ENCODE measurements at places on chromosomes 4 and X.

DNA sequence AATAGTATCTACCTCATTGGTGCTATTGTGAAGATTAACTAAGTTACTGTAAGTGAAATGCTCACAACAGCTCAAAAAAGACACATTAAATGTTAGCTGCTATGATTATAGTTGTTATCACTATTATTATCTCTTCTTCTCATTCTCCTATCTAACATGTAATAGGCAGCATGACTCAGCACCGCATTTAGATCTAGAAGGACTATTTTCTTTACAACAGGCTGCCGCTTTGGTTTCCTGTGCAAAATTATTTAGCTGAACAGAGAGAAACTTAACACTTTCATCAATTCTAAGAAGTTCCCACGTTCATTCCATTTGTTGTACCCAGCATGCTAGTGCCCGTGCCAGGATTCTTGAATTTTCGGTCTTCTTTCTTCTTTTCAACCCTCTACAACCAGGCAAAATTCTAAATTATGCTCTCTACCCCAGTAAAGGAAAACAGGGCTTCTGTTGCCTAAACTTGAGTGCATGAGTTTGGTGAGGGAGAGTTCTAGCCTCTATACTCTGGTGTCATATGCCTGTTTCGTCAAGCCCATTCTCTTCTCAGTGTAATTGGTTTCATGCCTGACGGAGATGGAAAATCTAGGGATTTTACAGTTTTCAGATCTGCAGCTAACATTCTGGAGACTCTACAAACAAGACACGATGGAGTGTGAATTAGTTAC lies 378.9 kb downstream of the PPP1R2C start:
- DNase-seq, result no peak

GRCh38 chr4:187235456-187236170 lies 512.0 kb upstream of the FAT1 start:
- no peak for DNase-seq

GRCh38 chrX:63282077-63282476 lies 69.1 kb downstream of the SPIN4 start:
- DNase-seq, result no peak

GRCh38 chr4:62522273-62522672 lies 1322.1 kb downstream of the ADGRL3 start:
- no peak for DNase-seq

GRCh38 chr4:184932343-184932742 lies 85.9 kb upstream of the HELT start:
- DNase-seq, result no peak

DNA sequence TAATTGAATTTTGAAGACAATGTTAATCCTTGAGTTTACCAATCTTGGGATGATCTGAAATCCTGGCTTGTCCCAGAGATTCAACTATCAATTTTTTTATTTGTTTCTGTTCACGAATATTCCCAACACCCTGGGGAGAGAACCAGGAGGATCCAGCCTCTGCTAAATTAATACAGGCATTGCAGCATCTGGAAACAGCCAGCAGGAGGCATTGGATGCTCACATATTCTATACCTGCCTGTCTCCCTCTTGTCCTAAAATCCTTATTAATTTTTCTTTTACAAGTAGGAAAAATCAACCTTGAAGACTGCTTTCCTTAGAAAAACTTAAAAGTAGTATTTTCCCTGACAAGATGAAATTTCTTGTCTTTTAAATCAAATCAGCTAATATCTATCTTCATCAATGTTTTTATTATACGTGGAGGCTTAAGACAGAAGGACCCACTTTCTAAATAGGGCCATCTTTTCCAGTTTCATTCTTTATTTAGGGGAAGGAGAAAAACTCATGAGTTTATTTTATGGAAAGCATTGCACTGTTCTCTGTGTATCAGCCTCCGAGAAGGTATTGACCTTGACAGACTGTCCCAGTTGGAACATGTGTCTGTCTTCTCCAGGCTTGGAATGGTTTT lies 102.4 kb downstream of the CLNK start:
- no peak for DNase-seq

DNA sequence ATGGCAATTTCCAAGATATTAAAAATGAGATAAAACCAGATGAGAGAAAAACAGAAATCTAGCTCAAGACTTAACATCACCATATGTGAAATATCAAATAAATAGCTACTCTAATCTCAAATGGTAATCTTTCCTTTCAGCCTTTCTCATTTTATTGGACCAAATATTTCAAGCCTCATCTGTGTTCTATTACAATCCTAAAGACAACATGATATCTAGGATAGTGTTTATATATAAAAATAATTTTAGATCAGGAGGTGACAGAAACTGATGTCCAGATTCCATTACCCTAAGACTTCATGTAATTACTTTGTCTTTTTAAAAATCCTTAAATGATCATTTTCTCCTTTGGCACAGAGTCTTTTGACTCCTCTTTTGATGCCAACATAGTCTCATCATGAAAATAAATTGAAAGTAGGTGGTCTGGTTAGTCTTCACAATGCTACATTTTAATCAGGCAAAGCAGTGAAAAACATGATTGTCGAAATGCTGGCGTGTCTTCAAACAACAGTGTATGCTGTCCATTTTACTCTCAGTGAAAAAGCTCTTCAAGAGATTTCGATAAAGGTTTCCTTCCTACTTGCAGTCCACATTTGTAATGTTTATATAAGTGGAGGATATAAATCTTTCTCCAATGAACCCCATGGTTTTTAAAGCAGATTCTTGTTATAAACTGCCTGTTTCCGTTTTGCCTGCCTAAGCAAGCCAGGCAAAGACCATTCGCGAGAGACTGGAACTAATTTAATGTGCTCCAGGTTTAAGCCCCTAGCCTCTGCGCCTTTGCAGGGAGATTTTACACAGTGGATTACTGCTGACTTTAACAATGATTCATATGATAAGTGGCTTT lies 169.8 kb downstream of the SCFD2 start:
- DNase-seq, result no peak

DNA sequence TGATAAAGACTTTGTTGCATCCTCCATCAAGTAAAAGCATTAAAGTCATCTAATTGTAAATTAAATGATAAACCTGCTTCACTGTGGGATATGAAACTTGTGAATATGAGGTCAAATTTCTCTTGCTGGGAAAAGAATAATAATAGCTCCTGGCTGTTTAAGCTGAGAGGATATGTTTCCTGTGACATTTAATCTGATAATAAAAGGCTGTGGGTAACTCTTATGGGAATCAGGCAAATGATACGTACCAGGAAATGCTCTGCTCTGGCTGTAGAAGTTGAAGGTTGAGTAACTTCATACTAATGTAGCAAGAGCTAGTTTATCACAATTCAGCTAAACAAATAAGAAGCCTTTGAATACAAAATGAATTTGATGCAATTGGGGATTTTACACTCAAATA lies 574.6 kb downstream of the RAPGEF2 start:
- DNase-seq, result no peak

GRCh38 chr4:99352602-99353537 lies at the start of gene ADH1C:
Gene ADH1C, minus strand, starts transcription at chr4:99352746. Its CDS starts 71 bp downstream, at chr4:99352675.
- no peak for DNase-seq

- DNase-seq, result no peak
These were observed 3.2 kb upstream of the VGLL1 start for GRCh38 chrX:136528645-136529315.

GRCh38 chr4:117676153-117676552 lies 358.1 kb upstream of the NDST3 start:
- DNase-seq, result no peak

- DNase-seq, result no peak
These were observed 139.7 kb downstream of the PACRGL start for GRCh38 chr4:20839957-20840356.

DNA sequence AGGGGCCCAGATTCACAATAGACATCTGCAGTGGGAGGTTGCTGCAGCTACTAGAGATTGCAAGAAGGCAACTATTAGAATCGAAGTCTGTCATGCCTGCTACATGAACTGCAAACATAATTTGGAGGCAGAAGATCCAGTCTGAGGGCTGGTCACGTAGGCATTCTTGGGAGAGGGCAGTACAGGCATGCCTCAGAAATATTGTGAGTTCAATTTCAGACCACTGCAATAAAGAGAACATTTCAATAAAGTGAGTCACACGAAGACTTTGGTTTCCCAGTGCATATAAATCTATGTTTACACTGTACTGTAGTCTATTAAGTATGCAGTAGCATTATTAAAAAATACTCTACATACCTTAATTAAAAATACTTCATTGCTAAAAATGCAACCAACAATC lies 585.8 kb upstream of the FAT1 start:
- no peak for DNase-seq

DNA sequence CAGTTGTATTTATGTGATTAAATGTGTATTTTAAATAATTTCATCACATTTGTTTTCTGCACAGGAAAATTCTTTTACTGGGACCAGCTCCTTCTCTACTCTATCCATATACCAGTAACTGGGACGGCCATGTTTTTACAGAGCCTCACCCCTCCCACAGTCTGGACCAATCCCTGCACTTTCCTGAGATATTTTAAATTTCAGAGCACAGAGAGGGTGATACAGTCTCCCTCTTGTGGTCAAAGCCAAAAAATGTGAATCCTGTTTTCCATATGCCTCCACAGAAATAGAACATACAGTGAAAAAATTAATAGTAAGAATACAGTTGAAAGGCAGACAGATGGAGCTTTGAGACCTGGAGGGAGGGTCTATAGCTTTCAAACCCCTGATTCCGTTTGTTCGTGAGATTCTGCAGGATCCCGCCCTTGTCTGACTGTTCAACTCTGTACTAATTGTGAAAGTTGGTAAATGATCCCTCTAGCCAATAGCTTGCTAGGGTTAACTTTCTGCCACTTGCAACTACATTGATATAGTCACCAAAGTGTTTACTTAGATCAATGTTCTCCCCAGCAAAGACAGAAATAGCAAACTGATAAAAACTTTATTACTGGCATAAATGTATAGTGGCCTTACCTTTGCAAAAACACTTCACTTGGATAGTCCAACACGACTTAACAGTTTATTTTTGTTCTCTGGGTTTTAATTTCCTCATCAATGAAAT lies 172.2 kb downstream of the PPARGC1A start:
- DNase-seq, result no peak

GRCh38 chr4:41541687-41542094 lies 3.7 kb downstream of the LIMCH1 start:
- DNase-seq, result no peak

GRCh38 chrX:73206366-73206765 lies 8.3 kb downstream of the NAP1L2 start:
- DNase-seq, result no peak

- no peak for DNase-seq
These were observed 18.7 kb upstream of the PLCXD1 start for GRCh38 chrX:262381-262909.

DNA sequence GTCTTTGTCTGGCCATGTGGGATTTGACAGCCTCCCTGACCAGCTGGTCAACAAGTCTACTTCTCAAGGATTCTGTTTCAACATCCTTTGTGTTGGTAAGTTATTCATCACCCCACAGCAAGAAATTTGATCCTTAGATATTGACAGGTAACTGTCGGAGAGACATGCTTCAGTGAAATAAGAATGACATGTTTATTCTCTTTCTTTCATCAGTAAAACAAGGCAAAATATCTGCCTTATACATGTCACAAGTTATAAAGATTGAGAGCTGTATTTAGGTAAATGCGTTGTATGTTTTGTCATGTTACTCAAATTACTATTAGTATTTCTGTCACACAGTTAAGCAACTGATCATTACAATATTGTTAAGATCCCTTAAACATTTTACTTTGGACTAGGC lies 46.9 kb downstream of the SEPTIN11 start:
- no peak for DNase-seq

GRCh38 chr4:84277923-84278322 lies 221.2 kb downstream of the NKX6-1 start:
- no peak for DNase-seq

DNA sequence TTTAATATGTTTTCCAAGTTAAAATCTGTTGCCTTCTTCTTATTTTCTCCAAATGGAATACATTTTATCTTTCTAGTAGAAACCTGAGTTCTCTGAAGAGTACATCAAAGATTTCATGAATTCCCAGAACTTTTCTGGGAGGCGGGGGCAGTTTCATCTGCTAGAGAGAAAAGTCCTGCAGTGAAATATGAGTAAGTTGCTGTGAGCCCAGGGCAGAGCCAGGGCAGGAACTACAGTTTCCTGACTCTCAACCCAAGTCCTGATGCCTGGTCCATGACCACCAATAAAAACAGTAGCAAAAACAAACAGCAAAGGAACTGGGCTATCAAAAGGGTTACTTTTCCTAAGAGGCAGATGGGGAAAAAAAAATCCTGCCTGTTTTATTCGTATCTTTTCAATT lies 239.4 kb upstream of the CTSO start:
- no peak for DNase-seq

DNA sequence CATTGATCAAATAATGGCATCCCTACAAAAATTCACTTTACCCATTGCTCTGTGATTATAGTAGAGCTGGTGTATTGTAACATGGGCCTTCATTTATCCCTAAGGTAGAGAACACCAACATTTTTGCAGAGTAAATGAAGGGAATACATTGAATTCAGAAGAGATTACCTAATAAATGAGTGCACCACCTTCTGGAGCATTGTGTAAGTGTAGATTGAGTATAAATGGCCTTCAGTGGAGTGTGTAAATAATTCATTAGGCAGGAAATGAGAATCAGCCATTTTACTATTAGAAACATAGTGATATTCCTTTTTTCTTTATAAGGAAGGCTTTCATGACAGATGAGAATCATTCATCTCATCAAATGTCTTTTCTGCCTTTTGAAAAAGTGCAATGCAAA lies 155.8 kb downstream of the FAM47B start:
- no peak for DNase-seq

DNA sequence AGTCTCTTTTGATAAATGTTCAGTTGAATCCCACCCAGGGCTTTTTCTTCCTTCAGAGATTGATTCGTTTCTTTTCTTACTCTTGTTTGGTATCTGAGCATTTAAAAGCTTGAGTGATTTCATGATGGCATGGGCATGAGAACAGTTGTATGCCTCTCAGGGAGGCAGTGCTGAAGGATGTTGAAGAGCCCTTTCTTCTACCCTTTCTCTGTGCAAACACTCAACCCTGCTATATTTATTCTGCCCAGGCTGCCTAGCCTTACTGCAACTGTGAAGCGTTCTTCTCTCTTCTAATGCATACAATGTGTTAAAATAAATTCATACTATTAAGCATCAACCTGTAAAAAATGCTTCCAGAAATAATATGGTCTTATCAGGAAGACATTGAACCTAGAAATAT lies 367.6 kb upstream of the LCORL start:
- DNase-seq, result no peak

DNA sequence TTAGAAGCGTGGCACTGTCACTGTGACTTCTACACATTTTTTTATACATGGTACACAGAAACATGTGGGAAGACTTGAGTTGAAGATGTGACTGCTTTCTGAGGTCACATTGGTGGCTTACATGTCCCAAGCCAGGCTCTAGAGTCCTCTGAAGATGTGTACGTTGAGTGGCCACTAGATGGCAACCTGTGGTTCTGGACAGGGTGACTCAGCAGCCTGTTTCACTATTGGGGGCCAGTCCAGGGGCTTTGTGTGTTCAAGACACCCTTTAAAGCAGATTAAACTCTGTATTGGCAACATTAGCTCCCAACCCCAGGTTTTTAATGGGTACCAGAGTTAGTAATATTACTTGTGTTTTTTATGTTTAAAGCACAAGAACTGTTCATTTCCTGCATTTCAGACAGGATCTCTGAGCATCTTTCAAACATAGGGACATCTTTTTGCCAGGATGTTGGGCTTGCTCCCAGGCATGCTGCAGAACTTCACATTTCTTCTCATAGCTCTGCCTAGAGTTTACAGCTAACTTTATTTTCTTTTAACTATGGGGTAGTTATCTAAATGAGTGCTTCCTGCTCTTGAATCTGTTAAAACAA lies 53.0 kb downstream of the DCUN1D4 start:
- DNase-seq, result no peak
